ENCODE measurements at places on chromosomes 12 and 14.
A peak's percentile ranks its signal among the peaks of the same experiment; 100 is the strongest.

- no peak for DNase-seq
Observed at GRCh38 chr12:91884230-91884629, 261.4 kb downstream of the BTG1 start.

DNA sequence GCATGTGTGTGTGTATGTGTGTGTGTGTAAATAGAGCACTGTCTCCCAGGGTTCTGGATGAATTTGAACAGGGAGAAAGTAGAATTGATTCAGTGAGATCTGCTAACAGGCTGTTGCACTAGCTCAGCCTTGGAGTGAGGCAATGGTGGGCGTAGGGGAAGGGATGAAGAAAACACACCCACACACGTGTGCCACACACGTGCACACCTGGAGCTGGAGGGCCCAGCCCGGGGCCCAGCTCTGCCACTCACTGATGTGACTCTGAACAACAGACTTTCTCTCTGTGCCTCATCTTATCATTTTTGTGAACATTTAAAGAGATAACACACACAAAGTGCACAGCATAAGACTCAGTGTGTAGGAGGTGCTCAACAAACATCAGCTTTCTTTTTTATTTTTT is 4.2 kb downstream of the ACACB start:
- no peak for DNase-seq

DNA sequence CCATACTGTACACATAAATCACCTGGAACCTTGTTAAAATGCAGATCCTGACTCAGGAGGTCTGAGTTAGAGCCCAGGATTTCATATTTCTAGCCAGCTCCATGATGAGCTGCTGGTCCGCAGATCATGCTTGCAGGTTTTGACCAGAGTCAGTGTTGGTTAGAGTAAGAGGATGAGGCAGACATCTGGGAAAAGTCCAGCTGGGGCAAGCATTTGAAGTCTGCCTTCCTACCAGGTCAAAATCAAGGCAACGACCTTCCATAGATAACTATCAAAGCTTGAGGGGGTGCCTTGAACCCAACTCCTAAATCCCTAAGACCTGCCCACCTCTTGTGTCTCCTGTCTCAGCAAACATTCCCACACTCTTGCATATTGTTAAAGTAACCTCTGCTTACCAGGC is 9.2 kb downstream of the OAS2 start:
- no peak for DNase-seq

GRCh38 chr12:6540181-6540877 is 6.0 kb downstream of the GAPDH start:
- DNase-seq = peak; percentile 92

DNA sequence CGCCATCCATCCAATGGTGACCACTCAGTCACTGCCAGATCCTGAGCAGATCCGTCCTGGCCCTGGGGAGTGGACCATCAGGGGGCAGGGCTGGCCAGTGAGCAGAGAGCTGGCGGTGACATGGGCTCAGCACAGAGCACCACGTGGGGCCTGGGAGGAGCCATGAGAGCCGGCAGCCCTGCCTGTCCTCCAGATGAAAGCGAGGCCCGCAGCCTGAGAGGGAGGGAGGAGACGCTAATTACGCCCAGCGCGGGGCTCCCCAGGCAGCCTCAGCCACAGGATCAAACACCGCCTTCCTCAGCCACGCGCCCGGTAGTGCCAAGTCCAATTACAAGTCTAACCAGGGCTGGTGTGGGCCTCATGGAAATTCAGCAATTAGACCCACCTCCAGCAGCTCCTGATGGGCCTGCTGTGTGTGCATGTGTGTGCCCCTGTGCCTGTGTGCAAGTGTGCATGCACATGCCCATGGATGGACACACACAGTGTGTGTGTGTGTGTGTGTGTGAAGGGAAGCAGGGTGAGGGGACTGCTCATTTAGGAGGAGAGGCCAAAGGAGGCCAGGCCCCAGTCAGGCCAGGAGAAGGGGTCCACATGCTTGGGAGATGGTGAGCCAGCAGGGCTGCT is 68.0 kb downstream of the KIF26A start:
- DNase-seq = peak; percentile 59

GRCh38 chr14:32352631-32353030 is 23.5 kb downstream of the AKAP6 start:
- no peak for DNase-seq

All from right hindlimb (tissue), 1 donor.